ENCODE measurements at places on chromosomes 11 and 22.

DNA sequence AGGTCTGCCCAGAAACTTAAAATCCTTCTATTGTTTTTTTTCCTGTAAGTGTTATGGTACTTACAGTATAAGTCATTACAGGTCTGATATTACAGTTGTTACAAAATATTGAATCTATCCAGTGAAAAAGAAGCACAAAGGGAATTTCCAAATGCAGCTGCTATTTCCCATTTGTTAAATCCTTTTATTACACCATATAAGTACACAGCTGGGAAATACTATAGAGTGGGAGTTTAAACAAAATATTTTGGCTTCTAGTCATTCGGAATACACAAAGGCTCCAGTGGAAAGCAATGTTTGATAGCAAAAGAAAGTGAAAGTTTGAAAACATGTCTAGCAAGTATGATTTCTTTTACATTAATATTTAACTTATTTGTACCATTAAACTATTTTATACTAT is 18.0 kb downstream of the SOX6 start:
- DNase-seq, result no peak

- DNase-seq, result no peak
Measured at GRCh38 chr22:17698948-17699347, 60.4 kb downstream of the BCL2L13 start.

GRCh38 chr11:45151362-45151982 is 5.0 kb downstream of the PRDM11 start:
- no peak for DNase-seq

DNA sequence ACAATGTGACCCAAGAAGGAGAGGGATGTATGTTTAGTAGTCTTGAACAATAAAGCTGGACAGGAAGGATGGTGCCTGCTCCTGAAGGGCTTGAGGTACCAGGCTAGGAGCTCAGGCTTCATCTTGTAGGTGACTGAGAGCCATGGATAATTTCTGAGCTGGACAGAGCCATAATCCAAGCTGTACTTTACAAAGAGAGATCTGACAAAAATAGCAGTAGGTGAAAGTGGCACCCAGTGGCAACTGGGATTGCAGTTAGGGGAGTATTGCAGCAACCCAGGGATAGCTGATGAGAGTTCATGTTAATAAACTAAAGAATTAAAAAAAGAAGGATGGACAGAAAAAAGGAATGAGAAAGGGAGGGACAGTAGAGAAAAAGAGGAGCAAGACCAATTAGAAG is 7.4 kb downstream of the XRRA1 start:
- DNase-seq, result no peak

GRCh38 chr11:70343636-70344035 is 54.7 kb upstream of the CTTN start:
- no peak for DNase-seq

DNA sequence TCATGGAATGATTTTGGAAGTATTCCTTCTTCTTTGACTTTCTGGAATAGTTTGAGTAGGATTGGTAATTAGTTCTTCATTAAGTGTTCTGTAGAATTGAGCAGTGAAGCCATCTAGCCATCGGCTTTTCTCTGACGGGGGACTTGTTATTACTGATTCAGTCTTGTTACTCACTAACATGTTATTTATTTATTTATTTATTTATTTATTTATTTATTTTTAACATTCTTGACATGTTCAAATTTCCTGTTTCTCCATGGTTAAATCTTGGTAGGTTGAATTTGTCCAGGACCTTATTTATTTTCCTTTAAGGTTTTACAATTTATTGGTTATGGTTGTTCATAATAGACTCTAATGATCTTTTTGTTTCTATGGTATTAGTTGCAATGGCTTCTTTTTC is 15.2 kb upstream of the OR10Q1 start:
- DNase-seq, result no peak

- no peak for DNase-seq
Measured at GRCh38 chr11:30535818-30536217, 50.3 kb downstream of the MPPED2 start.

DNA sequence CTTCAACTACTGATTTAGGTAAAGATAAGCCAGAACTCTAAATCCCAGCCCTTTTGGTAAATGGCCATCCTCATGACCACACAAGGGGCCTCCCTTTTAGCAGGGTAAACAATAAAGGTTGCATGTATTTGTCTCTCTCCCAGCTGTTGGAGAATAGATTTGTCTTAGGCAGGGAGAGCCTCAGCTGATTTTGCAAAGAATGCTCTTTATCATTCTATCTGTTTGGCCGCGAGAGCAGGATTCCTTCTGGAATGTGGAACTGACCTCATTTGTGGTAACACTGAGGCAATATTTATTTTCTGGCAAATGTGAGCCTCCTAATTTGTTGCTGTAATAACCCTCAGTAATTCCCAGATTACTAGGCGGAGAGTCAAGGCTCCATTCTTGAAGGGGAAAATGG is 15.3 kb downstream of the PTS start:
- no peak for DNase-seq

DNA sequence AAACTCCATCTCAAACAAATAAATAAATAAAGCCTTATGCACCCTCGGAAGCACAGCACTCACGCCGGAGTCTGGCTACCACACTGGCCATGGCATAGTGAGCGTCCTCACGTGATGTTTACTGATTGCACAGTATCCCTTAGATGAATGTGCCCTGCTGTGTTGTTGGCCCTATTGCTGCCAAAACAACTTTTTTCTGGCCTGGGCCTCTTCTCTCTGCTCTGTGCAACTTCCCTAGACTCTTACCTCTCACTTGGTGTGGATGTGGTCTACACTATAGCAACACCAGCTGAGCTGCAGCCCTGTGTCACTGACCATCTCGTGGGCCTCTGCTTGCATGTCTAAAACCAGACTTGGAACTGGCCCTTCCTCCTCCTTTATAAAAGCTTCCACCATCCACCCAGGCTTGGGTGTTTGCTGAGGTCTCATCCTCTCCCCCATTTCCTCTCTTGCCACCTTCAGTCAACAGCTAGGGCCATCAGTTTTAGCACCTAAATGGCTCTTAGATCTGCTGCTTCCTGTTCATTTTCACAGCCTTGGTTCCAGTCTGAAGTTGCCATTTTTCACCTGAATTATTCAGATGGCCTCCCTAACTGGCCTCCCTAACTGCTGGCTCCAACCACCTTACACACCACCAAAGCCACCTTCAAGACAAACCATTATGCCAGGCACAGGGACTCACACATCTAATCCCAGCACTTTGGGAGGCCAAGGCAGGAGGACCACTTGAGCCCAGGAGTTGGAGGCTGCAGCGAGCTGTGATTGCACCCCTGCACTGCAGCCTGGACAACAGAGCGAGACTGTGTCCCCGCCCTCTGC is 9.2 kb downstream of the ZNF74 start:
- no peak for DNase-seq

DNA sequence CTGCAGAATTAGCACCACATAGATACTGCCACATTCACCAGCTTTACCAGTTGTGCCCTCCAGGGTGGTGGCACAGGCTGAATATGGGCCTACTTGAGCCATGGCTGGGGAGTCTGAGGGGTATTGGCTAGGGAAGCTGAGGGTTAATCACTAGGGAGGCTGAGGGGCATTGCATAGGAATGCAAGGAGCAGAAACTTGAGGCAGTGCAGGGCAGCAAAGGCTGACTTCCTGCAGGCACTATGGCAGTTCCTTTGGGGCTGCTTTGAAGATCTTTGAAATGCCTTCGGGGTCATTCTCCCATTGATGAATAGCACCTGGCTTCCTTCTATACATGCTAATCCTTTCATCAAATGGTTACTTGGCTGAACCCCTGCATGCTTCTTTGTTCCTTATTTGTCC is 171.5 kb downstream of the RCN1 start:
- DNase-seq, result no peak

GRCh38 chr22:35524966-35525686 is 15.5 kb upstream of the RASD2 start:
- DNase-seq, result no peak

DNA sequence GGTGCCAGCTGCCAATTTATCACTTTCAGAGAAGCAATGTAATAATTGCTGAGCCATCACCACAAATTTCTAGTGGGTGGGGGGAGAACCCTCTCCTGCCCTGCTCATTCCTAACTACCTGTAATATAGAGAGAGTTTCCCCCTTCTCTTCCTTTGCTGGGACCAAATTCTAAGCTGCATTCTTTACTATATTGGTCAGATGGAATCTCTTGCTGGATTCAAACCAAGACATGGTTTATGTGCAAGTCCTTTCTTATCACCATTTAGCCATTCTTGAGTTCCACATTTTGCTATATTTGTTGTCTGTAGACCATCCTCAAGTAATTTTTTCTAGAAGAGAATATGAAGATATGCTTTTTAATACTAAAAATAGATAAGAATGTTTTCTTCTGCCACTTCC is 452.1 kb downstream of the MN1 start:
- DNase-seq, result no peak

DNA sequence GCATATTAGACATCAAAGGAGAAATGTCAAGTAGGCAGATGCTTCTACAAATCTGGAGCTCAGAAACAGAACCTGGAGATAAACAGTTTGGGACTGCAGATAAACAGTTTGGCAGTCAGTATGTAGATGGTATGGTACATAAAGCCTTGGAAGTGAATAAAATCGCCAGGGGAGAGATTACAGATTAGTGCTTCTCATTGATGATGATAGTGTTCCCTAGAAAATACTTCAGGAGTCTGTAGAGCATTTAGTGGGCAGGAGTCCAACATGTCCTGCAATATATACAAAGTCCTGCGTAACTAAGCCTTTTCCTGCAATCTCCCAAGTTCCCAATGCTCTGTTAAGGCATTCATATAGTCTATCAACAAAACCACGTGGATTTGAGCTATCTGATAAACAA is 35.2 kb downstream of the NARS2 start:
- DNase-seq, result no peak

DNA sequence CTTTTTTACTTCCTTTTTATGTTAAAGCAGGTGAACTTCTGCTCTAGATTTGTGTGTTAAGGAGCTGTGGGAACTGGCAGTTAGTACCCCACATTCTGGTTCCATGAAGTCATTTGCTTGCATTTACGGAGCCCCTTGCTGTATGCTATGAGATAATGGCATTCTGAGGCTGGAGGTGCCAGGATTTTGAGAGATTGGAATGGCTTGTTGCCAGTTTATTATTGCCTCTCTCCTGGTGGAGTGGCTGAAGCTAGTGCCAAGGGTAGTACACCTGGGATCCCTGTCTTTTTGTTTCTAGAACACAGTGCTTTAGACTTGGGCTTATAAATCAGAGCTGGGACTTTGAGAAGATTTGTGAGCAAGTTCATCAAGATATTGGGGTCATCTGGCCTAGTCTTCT is 73.8 kb downstream of the STIM1 start:
- DNase-seq, result no peak

GRCh38 chr22:45007391-45008185 is 2.2 kb downstream of the PHF21B start:
- DNase-seq, result peak; percentile 30

DNA sequence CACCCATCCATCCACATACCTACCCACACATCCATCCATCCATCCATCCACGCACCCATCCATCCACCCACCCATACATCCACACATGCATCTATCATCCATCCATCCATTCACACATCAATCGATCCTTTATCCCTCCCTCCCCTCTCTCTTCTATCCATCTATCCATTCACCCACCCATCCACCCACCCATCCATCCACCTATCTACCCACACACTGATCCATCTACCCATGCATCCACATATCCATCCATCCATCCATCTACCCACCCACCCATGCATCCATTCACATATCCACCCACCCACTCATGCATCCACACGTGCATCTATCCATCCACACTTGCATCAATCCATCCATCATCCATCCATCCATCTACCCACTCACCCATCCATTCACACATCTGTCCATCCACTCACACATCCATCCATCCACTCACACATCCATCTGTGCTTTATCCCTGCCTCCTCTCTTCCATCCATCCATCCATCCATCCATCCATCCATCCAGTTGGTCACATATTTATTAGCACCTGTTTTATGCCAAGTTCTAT is 366.1 kb downstream of the CTTN start:
- DNase-seq, result no peak

GRCh38 chr22:45731041-45731797 is 59.6 kb downstream of the ATXN10 start:
- peak; percentile 57 for DNase-seq

DNA sequence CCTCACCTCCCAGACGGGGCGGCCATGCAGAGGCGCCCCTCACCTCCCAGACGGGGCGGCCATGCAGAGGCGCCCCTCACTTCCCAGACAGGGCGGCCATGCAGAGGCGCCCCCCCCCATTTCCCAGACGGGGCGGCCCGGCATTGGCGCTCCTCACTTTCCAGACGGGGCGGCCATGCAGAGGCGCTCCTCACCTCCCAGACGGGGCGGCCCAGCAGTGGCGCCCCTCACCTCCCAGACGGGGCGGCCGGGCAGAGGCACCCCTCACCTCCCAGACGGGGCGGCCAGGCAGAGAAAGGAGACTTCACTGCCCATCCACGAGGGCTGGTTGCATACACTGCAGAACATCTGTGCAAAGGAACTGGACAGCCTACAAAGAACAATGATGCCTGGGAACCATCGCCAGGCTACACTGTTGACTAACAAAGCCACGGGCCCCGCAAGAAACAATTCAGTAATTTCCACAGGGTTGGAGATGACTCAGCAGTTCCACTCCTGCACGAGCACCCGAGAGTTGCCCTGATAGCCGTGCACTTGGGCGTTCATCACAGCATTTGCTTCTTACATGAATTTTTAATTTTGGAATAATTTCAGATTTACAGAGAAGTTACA is 58.7 kb downstream of the CTTN start:
- DNase-seq, result no peak

DNA sequence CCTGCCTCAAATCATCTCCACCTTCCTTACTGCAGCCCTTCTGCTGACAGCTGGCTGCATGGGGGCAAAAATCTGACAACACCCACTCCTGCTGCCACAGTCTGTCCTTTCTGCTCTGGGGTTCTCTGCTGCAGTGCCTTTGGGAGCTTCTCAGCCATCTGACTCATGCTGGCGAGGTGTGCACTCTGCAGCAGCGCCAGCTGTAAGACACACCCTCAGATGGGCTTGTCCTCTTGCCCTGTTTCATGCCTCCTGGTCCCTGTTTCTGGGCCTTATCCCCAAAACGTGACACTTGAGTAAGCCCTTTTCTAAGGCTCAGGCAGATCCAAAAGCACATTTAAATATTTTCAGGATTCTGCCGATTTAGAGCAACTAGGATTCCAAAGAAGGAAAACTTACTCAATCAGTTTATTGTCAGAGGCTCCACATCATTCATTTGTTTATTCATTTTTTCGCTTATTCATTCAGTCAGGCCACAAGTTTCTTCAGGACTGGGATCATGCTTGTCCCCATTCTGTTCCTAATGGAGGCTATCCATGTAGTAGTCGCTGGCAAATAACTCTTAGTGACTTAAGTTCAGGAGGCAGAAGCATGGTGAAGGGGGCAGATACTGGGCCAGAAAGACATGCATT is 60.2 kb downstream of the SMIM38 start:
- DNase-seq, result no peak

GRCh38 chr11:19525276-19525675 is 187.4 kb upstream of the NAV2 start:
- DNase-seq, result no peak

GRCh38 chr11:41659985-41660384 is 200.5 kb upstream of the LRRC4C start:
- DNase-seq, result no peak

DNA sequence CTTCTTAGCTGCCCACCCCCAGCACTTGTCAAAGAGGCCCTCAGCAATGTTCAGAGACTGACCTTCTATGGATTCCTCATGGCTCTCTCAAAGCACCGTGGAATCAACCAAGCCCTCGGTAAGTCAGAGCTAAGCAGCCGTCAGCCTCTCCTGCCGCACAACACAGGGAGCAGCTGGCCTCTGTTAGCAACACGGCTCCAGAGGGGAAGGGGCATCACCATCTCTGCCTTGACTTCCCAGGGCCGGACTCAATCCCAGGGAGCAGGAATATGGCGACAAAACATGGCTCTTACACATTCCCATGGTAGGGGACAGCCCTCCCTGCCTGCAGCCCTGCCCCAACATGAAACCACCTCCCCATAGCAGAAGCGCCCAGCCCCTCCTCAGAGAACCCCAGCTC is 18.9 kb downstream of the ARFGAP2 start:
- no peak for DNase-seq

Data from HTR-8/SVneo (cell line).